ENCODE measurements at places on chromosomes 1 and 21.

- DNase-seq: no peak
Measured at GRCh38 chr1:231972111-231972445, 345.5 kb downstream of the DISC1 start.

- DNase-seq: no peak
Measured at GRCh38 chr1:233057836-233058235, 107.4 kb downstream of the NTPCR start.

GRCh38 chr1:54135436-54136120 lies 17.2 kb downstream of the CDCP2 start:
- DNase-seq: no peak

DNA sequence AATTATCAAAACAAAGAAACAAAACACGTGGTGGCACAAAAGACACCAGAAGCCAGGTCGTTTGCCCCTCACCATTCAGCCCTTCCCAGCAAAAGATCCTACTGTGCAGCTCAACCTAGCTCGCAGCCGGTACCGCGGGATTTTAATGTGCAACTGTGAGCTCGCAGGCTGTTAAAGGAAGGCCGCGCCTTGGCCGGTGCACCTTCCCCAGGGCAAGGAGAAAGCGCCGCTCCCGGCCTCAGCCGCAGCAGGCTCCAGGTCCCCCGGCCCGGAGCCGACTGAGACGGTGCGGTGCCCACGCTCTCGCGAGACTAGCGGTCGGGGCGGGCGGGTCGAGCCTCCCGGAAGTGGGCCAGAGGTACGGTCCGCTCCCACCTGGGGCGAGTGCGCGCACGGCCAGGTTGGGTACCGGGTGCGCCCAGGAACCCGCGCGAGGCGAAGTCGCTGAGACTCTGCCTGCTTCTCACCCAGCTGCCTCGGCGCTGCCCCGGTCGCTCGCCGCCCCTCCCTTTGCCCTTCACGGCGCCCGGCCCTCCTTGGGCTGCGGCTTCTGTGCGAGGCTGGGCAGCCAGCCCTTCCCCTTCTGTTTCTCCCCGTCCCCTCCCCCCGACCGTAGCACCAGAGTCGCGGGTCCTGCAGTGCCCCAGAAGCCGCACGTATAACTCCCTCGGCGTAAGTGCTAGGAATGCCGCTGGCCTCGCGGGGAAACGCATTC lies at the start of gene AGL:
TSS of gene AGL (plus strand) at position 618 of the 715 bp plus-strand sequence. CDS start 682 bp downstream, outside the sequence.
- DNase-seq: peak; percentile 77

- DNase-seq: no peak
Measured at GRCh38 chr1:29921741-29922140, 685.4 kb downstream of the PTPRU start.

DNA sequence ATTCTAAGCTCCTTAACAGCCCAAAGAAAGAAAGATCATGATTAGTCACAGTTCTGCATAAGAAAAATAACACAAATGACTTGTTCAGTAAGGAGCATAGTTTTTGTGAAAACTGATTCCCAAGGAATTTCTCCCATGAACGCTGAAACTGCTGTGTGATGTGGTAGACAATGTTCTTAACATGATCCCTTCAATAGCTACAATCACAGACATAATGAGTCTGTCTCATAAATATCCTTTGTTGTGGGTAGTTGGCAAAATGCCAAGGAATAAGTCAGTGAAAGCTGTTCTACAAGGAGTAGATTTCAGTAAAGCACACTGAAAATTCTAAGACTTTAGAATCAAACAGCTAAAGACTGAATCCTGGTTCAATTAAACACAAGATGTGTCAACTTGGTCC lies 404.8 kb downstream of the HLX start:
- no peak for DNase-seq

- no peak for DNase-seq
Measured at GRCh38 chr1:76622774-76623528, 244.3 kb upstream of the ST6GALNAC5 start.

GRCh38 chr1:162213281-162213912 lies 143.9 kb downstream of the NOS1AP start:
- no peak for DNase-seq

- DNase-seq: no peak
Measured at GRCh38 chr1:7045897-7046296, 260.6 kb downstream of the CAMTA1 start.

DNA sequence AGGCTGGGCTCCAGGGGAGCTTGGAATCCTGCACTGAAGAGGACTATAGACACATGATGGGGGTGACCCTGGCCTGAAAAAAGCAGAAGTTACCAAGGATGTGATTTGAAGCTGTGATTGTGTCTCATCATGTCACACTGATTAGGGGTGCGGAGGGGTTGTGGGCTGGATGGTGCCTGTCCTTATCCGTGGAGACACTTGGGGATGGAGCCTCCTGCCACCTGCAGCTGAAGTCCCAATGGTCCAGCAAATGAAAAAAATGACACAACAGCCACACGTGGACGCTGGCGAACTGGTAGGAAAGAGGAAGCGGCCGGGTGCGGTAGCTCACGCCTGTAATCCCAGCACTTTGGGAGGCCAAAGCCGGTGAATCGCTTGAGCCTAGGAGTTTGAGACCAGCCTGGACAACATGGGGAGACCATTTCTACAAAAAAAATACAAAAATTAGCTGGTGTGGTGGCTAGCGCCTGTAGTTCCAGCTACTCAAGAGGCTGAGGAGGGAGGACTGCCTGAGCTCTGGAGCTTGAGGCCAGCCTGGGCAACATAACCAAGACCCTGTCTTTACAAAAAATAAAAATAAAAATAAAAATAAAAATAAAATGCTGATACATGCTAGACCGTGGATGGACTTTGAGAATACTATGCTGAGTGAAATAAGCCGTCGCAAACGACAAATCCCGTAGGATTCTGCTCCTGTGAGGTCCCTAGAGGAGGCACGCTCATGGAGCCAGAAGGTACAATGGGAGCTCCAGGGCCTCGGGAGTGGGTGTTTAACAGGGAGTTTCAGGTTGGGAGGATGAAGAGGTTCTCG lies 838 bp upstream of the IBA57 start:
- no peak for DNase-seq

- no peak for DNase-seq
Measured at GRCh38 chr1:101112051-101112780, 86.6 kb upstream of the DPH5 start.

- peak; percentile 38 for DNase-seq
Measured at GRCh38 chr1:1629430-1630190, 2.4 kb upstream of the MMP23B start.

DNA sequence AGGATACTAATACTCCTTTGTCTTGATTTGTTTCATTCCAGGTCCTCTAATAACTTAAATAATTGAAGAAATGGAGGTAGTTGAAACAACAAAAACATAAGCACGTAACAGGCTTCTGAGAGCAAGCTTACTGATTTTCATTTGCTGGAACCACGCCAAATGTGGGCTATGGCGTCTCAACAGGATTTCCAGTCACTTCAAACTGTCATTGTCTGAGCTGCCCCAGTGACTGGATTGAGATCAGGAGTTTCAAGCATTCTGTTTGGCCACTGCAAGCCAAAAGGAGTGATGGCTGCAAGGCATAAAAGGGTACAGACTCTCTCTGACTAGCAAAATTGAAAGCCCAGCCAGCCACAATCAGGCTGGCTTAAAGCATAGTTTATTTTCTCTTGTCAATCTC lies 289.9 kb downstream of the DPYD start:
- DNase-seq: no peak

- DNase-seq: no peak
Measured at GRCh38 chr1:200525090-200525987, 95.2 kb downstream of the KIF14 start.

DNA sequence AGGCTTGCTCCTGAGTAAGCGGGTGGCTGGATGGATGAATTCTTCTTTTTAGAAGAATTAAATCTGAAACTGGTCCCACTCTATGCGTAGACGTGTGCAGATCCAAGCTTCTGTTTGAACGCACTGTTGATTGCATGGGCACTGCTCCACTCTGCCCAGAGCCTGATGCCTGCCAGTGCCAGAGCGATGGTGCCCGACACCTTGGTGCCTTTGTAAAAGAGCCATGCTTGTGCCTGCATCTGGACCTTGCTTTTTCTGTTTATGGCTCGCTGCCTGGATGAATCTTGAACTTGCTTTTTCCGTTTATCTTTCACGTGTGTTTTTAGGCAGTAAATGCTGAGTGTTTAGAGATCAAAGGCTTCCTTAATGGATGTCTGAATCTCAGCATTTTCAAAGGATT lies 15.0 kb upstream of the PWP2 start:
- DNase-seq: no peak

- DNase-seq: no peak
Measured at GRCh38 chr1:26771643-26772321, 16.0 kb upstream of the PIGV start.

- DNase-seq: no peak
Measured at GRCh38 chr1:229434005-229434640, at the start of gene ACTA1. TSS of gene ACTA1 (minus strand) at chr1:229434094. CDS start at chr1:229433115, 979 bp downstream.

- peak; percentile 75 for DNase-seq
Measured at GRCh38 chr1:154791292-154792166, 78.6 kb downstream of the KCNN3 start.

- no peak for DNase-seq
Measured at GRCh38 chr1:196960854-196961253, 16.5 kb upstream of the CFHR5 start.

DNA sequence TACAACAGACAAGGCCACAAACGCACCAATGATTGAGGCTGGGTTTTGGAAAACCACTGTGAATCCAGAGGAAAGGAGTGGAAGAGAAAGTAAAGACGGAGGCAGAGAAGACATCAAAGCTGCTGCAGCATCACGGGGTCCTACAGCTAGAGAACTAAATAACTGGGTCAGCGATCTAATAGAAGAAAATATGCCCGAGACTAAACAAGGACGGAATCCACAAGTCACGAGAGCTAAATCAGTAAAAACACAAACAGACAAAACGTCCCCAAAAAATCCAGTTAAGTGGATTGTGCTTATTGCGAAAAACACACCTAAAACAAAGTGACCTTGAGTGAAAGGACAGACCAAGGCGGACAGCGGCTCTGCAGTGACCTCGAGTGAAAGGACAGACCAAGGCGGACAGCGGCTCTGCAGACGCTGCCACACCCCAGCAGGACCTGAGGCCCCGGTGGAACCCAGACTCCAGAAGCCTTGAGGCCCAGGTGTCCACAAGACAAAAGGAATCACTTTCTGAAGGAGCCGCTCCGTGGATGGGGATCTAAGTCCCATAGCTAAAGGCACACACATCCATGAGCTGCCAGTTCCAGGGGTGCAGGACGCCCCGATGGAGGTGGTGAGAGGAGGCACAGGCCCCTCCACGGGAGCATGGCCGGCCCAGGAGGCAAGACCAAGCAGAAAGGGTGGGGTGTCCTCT lies 6.0 kb downstream of the FTCD start:
- DNase-seq: no peak

- no peak for DNase-seq
Measured at GRCh38 chr1:225464851-225465792, 37.3 kb upstream of the LBR start.

DNA sequence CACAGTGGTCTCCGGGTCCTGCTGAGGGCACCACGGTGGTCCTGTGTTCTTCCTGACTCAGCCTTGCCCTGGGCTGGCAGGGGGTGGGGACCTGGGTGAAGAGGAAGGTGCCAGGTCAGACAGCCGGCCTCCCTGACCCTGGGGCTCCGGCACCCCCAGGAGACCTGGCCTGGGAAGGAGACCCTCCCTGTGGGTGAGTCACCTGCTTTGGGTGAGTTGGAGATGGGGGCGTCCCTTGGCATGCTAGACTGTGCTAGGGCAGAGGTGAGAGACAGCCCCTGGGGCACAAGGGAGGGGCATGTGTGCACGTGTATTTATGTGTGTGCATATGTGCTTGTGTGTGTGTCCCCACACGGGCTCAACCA lies 23.4 kb downstream of the SPSB1 start:
- DNase-seq: no peak

GRCh38 chr1:16242556-16243214 lies 5.7 kb upstream of the CPLANE2 start:
- no peak for DNase-seq

DNA sequence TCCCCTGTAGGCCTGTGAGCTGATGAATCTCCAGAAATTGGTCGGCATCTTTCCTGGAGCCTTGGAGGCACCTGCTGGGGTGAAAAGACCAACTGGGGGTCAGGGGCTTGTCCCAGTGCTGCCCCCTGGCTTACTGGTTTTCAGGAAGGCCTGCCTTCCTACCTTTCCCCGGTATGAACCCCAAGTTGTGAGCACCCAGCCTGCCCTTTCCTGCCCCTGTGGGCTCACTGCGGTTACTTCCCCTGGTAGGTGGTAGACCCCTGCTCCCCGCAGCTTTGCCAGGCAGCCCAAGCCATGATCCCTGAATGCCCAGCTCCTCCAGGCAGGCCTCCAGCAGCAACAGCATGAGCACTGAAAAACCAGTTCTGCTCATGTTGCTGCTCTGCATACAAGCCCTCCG lies 10.2 kb downstream of the DMRTB1 start:
- DNase-seq: no peak

DNA sequence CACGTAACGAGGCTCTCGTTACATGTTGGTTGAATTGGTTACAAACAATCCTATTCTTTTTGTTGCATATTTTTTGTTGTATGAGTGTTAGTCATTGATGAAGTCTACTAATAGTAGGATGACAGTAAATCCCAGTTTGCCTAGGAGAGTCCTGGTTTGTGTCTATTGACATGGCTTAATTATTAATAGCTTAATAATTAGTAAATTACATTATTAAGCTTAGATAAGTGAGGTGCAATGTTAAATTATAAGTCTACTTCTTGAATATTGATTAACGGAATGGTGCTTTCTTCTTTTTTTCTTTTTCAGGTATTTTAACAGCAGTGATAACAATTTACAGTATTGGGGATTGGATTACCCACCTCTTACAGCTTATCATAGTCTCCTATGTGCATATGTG lies 34.5 kb downstream of the ALG6 start:
- no peak for DNase-seq

- peak; percentile 95 for DNase-seq
Measured at GRCh38 chr1:1069056-1069710, 4.9 kb downstream of the RNF223 start.

DNA sequence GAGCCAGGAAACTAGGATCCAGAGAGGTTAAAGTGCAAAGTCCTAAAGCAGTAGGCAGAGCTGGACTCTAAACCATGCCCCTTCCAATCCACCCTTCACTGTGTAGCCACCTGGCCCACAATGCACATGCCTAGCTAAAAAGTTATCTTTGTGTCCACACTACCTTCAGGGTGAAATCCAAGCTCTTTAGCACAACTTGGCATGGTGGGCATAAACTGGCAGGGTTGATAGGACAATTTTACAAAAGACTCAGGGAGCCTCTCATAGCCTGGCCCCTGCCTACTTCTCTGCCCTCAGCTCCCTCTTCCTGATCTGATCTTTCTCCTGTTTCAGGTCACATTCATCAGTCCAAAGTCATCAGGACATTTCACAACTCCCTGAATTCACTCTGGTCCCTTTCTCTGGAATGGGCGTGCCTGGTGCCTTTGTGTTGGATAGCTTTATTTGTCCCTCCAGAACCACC lies 513.9 kb downstream of the OMA1 start:
- no peak for DNase-seq

- no peak for DNase-seq
Measured at GRCh38 chr1:156474966-156475365, 25.6 kb downstream of the MEF2D start.

DNA sequence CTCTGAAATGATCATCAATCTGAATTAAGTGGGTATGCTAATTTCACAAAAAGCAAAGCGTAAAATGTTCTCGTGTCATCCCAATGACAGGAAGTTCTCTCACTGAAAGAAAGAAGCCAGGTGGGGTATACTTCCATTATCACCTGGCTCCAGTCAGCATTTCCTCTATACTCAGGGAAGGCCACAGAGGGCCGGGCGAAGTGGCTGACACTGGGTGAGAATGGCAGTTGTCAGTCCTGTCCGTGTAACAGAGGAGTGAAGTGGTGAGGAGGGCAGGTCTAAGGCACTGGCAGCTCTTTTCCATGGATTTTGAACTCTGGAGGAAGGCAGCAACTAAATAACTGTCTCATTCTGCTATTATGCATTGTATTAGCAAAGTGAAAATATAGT lies 60.4 kb downstream of the CAPN2 start:
- DNase-seq: no peak

GRCh38 chr1:240385551-240385950 lies 226.4 kb downstream of the GREM2 start:
- DNase-seq: no peak

Data from GM12892 (cell line).